ENCODE measurements at places on chromosomes 1 and 21.
A peak's percentile ranks its signal among the peaks of the same experiment; 100 is the strongest.

- DNase-seq = no peak
Observed at GRCh38 chr1:231106347-231106746, 55.5 kb upstream of the TRIM67 start.

GRCh38 chr21:42513151-42513984, at the start of gene SLC37A1:
Gene SLC37A1, plus strand, starts transcription at chr21:42513852. Its CDS starts 4,603 bp downstream, at chr21:42518455.
- DNase-seq = no peak

DNA sequence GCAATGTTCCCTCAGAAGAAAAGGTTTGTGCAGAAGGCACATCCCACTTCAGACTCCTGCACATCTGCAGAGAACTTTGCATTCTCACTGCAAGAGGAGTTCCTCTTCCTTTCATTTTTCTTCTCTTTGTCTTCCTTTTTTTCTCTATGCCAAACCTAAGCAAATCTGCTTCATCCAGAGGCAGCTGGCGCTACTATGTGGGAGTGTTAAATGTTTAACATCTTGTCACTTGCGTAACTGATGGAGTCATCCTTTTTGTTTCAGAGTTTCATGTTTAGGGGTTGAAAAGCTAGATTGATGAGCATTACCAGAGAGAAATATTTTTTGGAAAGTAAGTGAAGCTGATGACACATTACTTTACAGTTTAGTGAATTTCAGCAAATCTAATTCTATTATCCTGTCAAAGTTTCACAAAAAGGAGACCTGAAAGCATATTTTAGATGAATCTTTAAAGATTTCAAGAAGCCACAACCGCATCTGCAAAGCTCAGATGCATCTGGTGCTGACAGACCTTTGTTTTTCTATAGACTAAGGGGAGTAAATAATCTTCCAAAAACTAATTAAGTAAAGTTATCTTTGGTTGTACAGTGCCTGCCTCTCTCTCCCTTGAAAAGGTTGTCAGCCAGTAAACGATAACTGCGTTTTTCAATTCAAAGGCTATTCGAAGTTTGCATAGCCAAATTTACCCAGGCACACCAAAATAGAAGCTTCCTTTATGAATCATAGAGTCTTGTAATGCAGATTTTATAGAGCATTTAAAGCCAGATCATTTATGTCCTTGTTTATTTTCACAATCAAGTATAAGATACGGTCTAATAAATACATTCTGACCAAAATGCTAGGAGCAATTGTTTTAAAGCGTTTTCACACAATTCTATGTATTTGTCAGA, 1.2 kb upstream of the LRRC53 start:
- DNase-seq = no peak

- DNase-seq = no peak
Observed at GRCh38 chr21:41425588-41425953, 468 bp upstream of the MX1 start.

DNA sequence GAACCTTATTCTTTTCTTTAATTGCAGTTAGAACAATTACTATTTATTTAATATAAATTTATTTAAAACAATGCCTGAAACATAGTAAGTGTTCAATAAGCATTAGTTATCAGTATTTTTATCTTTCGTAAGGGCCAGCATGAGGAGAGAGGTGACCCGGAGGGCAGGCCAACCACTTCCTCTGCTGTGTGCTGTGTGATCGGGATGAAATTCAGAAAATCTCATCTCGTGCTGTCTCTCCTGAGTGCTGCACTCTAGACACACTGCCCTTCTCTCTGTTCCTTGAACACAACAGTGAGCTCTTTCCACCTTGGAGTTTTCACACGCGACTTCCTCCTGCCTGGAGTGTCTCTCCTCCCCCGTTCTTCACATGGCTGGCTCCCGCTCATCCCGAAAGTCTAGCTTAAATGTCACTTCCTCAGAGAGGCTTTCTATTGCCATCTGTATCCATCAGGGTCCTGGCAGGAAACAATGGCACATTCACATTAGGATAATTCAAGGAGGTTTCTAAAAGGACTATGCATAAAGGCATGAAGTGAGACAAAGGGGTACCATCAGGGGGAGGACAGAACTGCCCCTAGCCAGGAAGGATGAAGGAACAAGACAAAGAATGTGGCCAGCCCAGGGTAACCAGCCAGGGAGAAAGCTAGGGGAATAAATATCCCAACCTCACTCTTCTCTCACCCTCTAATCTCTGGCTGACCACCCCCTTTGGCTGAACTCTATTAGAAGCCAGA, 142.6 kb upstream of the GJB5 start:
- DNase-seq = no peak

- peak; percentile 76 for DNase-seq
Observed at GRCh38 chr21:39004634-39005501, 178.4 kb downstream of the PSMG1 start.

DNA sequence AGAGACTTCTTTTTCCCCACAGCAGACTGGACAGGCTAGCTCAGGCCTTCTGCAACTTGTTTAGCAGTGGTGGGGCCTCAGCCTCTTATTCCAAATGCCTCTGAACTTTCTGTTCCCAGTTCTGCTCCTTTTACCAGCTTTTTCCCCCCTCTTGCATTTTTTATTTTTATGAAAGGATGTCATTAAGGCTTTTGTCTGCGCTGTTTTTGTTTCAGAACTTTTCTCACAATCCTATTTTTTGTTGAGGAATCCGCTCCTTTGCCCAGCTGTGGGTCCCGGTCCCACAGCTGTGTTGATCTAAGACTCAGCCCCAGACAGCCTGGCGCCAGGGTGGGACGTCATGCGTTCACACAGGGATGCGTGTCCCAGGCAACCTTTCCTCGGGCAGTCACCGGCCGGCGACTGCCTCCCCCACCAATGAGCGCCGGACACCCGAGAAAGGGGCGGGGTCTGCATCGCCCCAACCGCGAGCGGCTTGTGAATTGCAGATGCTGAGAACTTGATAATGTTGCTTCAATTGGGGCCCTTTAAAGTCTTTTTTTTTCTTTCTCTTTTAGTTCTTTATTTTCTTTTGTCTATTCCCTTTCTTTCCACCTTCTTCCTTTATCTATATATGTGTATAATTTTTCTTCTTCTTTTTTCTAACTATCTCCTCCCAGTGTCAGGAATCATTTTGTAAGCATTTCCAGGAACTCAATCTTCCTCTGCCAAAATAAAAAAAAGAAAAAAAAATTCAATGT, 3.0 kb upstream of the ID3 start:
- peak; percentile 96 for DNase-seq

DNA sequence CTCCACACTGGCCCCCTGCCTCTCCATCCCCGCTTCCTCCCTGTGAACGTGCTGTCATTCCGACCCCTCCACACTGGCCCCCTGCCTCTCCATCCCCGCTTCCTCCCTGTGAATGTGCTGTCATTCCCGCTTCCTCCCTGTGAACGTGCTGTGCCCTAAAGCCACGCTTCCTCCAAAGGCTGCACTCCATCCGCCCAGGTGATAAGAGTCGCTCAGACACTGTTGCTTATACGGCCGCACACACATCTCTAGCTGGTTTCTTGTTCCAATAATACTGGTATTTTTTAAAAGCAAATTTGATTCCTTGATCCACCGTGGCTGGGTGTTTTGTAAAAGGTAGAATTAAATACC, 39.3 kb upstream of the TSPEAR start:
- DNase-seq = no peak

DNA sequence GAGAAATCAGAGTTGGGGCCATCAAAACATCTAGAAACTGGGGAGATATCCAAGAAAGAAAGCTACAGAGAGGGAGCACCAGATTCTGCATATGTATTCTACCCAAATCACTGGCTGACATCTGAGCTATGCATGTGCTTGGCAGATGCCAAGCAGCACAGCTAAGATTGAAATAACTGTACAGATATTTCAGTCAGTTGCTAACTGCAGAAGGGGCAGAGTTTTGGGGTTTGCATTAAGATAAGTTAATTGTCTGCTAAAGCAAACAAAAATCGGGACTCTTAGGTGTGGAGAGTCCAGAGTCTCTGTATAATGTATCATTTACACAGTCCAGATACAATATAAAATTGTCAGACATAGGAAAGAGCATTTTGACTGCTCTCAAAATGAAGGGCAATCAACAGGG, 437.1 kb downstream of the PTBP2 start:
- DNase-seq = no peak

GRCh38 chr1:200704986-200705500, 33.6 kb upstream of the CAMSAP2 start:
- no peak for DNase-seq

DNA sequence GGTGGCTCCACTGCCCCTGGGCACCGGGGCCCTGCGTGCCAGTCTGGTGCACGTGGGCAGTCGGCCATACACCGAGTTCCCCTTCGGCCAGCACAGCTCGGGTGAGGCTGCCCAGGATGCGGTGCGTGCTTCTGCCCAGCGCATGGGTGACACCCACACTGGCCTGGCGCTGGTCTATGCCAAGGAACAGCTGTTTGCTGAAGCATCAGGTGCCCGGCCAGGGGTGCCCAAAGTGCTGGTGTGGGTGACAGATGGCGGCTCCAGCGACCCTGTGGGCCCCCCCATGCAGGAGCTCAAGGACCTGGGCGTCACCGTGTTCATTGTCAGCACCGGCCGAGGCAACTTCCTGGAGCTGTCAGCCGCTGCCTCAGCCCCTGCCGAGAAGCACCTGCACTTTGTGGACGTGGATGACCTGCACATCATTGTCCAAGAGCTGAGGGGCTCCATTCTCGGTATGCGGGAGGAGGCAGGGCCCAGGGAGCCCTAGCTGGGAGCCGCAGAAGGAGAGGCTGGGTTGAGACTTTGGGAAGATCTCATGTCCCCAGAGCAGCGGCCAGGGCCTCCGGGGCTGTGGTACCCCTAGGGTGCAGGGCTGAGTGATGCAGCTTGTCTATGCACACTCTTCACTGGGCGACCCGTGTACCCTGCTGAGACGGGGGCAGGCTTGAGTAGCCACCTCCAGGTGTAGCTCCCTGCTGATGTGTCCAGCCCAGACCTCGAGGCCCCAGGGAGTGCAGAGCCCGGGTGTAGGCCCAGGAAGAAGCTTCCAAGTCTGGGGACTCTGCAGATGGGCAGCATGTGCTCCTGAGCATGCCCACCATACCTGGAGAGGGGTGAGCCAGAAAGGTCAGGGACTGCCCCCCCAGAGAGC, 1.8 kb downstream of the VWA1 start:
- DNase-seq = no peak

- DNase-seq = no peak
Observed at GRCh38 chr1:200896531-200897196, 2.0 kb downstream of the INAVA start.

DNA sequence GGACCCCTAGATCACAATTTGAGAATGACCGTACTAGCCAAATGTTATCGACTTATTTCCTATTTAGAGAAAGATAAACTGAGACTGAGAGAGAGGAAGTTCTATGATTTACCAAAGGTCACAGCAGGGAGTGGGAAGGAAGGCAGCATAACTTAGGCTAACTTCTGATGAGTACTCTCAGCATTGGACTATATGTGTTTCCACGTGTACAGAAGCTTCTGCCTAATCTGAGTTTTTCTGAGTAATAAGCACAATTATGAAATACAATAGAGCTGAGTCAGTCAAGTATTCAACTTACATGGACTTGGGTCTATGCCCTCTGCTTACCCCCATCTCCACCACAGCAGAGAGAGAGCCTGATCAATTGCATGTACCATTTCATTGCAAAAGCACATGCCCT, 88.1 kb upstream of the HIVEP3 start:
- no peak for DNase-seq

GRCh38 chr1:70091811-70092210, 113.6 kb downstream of the LRRC40 start:
- no peak for DNase-seq

- no peak for DNase-seq
Observed at GRCh38 chr21:31201144-31201543, 142.9 kb downstream of the TIAM1 start.

DNA sequence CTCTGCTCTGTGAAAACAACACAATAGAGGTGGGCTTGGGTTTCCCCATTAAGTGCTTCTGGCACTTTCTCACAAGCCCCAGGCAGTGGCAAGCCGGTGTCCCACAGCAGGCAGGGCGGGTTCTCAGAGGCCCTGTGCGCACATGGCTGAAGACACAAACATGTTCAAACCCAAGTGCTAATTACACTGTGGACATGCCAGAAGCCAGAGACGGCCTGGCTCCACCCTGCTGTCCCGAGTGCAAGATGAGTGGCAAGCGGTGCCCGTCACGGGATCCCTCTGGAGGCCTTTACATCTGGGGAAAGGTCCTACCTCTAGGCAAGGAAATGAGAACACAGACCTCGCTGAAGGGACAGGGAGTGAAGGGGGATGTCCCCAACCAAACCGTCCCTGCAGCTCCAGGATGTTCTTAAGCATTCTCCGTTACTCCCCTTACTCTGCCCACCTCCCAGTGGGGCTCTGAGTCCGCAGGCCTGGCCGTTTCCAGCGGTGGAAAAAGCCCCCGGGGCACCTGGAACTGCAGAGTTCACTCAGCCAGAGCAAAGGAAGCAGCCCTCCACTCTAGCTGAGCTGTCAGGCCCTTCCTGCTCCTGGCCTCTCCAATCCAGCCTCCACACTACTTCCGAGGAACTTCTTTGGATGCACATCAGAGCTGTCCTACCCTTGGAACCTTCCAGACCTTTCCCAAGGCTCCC, 57.4 kb downstream of the SLC66A1 start:
- no peak for DNase-seq

DNA sequence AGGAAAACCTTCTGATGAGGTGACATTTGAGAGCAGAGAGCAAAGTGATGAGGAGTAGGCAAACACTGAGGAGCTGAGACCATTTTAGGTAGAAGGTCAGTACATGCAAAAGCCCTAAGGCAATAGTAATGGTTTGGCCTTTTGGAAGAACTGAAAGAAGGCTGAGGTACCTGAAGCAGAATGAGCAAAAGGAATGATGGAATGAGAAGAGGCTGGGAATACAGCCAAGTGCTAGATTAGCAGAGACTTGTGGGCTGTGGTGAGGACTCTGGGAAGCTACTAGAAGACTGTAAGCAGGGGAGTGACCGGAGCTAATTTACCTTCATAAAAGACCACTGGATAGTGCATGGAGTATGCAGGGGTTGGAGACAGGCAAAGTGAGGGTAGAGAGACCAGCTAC, 77.9 kb downstream of the GFI1 start:
- no peak for DNase-seq

- no peak for DNase-seq
Observed at GRCh38 chr1:209397371-209397770, 186.1 kb upstream of the CAMK1G start.

DNA sequence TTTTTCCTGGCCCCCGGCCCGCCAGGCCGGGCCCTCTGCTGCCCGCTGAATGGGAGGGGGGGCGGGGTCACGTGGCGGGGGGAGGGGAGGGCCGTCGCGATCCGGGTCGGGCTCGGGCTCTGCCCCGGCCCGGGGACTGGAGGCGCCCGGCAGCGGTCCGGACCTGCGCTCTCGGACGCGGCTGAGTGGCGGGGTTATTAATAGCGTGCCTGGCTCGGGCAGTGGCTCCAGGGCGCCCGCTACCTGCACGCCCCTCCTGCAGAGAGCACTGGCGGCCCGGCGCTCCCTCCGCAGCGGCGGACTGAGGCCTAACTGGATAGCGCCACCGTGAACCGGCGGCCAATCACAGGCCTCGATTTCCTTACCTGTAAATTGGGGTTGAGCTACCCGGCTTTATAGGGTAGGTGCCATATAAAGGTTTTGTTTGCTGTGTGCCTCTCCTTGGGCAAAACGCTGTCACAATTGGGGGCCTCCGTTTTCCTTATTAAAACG, 28.1 kb downstream of the AHDC1 start:
- DNase-seq = no peak

Measured in left forelimb (tissue), 1 donor.